ENCODE measurements at places on chromosomes 3 and 15.
A peak's percentile ranks its signal among the peaks of the same experiment; 100 is the strongest.

DNA sequence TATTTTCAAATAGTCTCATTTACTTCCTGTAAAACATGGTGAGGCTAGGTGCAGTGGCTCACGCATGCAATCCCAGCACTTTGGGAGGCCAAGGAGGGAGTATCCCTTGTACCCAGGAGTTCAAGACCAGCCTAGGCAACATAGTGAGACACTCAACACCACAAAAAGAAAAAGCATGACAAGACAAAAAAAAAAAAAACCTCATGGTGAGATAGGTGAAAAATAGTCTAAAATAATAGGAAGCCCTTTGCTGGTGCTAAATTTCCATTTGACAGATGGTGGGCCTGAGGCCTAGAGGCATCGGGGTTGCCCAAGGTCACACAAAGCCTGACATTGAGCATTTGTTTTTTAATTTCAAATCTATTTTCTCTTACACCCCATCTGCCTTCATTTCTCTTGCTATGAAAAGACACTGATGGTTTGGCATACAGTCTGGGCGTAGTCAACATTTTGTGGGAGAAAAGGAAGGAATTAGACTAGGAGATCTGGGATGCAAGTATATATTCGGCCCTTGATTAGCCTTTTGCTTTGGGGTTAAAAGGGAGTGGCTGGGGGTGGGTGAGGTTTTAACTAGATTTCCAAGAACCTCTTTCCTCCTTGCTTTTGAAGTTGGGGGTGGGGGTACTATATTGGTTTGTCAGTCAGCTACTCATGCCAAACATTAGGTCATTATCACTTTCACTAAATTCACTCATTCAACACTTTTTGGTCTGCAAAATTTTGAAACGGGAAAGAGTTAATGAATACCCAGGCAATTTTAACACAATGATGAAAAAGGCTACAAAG, 11.3 kb downstream of the RAB8B start:
- DNase-seq = no peak

DNA sequence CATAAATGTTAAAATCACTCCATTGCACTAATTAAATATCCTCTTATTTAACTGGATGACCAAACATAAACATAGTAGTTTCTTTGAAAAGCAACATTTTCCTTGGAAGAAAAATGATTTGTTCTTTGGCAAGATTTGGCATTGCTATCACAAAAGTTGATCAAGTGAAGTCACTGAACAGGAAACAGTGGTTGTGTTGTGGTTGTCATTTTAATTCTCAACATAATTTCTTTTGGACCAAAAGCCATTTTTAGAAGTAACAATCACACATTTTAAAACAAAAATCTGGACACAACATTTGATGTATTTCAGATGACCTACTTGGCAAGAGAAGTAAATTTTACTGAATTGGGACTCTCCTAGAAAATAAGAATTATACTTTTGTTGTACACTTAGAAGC, 872.3 kb downstream of the ROBO1 start:
- DNase-seq = no peak

- DNase-seq = no peak
Observed at GRCh38 chr15:61794881-61795280, 265.4 kb downstream of the VPS13C start.

GRCh38 chr15:83613714-83614113, 40.2 kb upstream of the ADAMTSL3 start:
- no peak for DNase-seq

DNA sequence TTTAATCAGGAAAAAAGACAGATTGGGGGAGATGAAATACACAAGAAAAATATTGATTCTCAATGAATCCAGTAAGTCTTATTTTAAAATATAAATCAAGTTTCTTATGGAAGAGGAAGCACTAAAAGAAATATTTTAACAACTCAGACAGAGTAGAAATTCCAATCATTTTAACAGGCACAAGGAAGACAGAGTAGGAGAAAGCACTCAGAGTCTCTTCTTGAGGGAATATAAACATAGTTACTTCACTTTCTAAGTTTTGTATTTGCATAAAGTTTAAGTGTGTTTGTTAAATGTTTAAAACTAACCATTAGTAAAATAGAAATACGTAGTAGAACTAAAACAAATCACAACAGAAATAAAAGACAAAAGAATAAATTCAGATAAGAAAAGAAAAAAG, 24.5 kb upstream of the RTP4 start:
- DNase-seq = no peak

- DNase-seq = no peak
Observed at GRCh38 chr3:7874116-7874515, 627.5 kb upstream of the LMCD1 start.

GRCh38 chr15:31733424-31733823, 296.9 kb upstream of the CHRNA7 start:
- no peak for DNase-seq

DNA sequence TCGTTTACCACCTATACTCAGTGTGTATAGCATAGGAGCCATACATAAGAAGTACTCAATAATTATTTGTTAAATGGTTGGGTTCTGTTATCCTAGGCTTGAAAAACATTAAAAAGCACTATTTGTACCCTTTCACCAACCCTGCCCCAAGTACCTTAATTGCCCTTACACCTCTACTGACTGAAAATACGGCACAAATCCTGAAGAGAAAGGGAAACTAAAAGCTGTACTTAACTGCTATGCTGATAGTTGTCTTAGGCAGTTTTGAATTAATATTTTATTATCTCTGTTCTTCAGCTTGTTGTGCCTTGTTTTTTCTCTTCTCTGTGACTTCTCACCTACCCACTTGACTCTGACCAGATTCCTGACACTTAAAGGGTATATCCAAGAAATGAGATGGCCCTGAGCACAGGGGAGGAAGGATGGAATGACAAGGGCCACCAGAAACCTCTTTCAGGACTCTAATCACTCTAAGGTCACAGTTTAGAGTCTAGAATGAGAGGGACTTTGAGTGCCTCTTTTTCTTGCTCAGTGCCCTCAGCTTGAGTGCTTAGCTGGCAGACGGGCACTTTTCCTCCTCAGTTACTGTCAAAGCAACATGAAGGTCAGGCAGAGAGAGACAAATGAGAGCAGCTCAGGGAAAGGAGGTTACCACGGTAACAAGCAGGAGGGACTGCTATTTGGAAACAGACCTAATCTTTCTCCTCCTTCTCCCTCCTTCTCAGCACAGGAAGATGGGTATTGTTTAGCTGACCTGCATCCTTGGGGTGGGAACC, 136.5 kb downstream of the ZNF609 start:
- DNase-seq = peak; percentile 70

DNA sequence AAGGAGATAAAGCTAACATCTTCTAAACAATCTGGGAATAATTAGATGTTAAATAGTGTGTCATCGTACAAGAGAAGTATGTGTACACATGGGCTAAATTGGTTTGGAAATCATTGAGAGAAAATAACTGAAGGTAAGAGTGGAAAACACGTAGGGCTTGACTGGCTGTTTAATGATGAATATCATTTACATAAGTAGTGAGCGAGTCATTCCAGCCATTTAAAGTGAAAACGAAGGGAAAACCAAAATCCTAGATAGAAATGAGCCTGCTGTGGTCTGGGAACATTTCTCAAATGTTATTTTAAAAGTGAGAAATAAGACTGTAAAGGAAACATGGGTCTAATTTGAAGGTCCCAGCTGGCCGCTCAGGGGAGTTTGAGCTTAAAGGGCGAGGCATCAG, 41.9 kb upstream of the KCNMB2 start:
- DNase-seq = no peak

- no peak for DNase-seq
Observed at GRCh38 chr3:33141006-33141405, 27.2 kb downstream of the CRTAP start.

- DNase-seq = no peak
Observed at GRCh38 chr3:197706658-197707057, 30.0 kb downstream of the RUBCN start.

DNA sequence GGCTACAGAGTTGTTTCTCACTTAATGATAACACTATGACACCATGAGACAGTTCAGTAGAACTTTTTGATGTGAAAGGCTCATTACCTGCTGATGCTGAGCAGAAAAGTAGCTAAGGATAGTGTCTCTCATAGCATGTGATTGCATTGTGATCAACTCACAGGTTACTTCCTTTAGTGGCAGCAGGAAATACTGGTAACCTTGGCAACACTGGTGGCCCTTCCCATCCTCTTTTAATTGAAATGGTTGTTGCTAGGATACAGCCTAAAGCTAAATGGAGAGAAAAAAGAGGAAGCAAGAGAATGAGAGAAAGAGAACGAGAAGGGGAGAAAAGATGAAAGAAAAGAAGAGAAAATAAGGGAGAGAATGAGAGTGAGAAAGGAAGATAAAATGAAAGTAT, 204.7 kb upstream of the GAP43 start:
- no peak for DNase-seq

DNA sequence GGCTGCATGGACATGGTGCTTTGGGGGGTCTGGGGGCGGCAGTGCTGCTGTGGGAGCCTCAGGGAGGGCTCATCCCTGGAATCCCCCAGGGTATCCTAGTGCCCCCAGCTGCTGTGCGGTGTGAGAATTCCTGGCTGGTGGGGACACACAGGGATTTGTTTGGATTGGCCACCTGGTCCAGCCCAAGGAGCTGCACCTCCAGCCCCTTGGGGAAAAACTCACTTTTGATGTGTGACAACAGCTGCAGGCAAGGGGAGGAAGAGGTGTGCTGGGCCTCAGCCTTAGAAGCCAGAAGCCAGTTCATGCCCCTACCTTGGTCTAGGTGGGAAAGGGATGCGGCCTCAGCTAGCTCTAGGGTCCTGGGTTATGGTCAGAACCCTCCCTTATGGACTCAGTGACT, 8.4 kb upstream of the COMMD4 start:
- no peak for DNase-seq

- DNase-seq = no peak
Observed at GRCh38 chr3:171346582-171347300, 113.5 kb downstream of the TNIK start.
